CD4-positive, alpha-beta memory T cell (primary cell): ENCODE measurements at places on chromosomes 1 and 21. TPM values are rescaled to one million over a fixed set of nuclear protein-coding genes. Genes with fewer than 3 reads are reported as not detected.

Gene PLA2G2C
- not detected for total RNA-seq

Gene FCRL1
- not detected for total RNA-seq

DNA sequence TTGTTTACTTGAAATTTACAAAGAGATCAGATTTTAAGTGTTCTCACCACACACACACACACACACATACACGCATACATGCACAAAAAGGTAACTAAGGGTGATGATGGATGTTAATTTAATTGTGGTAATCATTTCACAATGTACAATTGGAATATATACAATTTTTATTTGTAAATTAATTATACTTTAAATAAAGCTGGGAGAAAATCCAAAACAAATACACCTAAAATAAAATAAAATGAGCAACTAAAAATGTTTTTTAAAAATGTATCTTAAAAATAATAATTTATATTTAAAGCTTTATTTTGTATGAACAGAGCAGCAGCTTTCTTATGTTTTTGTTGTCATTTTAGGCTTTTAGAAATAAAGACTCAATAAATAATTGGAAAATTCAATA is 8.2 kb upstream of the INSL5 start:
- no peaks in the 10 kb centered on the region for H3K36me3 ChIP-seq
- DNase-seq: no peak
- no peaks in the 10 kb centered on the region for H3K4me1 ChIP-seq
- no peaks in the 10 kb centered on the region for H3K27me3 ChIP-seq
- H3K27ac ChIP-seq: no peak overlapping the region

- no peaks in the 10 kb centered on the region for H3K27me3 ChIP-seq
- no peak overlapping the region for H3K4me3 ChIP-seq
- no peak for DNase-seq
Measured at GRCh38 chr1:230696722-230697437, 17.0 kb downstream of the AGT start.

DNA sequence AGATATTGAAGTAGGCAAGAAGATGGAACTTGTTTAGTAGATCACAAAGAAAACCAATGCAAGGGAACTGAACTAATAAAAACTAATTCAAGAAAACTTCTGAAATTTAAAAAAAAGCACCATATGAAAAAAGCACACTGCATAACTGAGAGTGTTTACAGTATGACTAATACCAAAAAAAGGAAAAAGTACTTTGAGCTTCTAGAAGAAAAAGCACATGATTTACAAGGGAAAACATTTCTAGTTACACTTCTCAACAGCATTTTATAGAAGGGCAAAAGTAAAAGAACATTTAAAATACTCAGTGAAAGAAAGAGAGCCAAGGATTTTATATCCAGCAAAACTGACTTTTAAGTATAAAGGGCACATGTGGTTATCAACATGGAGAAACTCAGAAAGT is 233.6 kb downstream of the RPS6KC1 start:
- H3K4me3 ChIP-seq: no peak overlapping the region
- no peaks in the 10 kb centered on the region for H3K27me3 ChIP-seq
- no peak for DNase-seq

DNA sequence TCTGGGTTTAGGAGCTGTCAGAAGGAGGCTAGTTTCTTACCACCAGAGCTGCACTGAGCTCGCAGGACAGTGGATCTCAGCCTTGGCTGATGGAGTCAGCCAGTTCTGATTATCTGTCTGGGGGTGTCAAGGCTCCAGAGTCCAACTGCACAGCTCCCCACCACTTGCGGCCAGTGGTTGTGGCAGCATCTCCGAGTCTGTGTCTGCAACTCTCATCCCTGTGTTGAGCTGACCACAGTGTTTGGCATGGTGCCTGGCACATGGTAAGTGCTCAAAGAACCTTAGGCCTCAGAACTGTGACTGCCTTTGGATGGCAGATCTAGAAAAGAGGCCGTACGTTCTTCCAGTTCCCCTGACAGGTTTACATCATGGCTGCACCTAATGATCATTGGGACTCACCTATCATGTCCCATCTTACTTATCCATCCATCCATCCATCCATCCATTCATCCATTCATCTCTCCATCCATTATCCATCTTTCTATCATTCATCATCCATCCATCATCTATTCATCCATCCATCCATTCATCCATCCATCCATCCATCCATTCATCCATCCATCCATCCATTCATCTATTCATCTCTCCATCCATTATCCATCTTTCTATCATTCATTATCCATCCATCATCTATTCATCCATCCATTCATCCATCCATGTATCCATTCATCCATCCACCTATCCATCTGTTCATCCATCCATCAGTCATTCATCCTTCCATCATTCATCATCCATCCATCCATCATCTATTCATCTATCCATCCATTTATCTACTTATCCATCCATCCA is 114.5 kb downstream of the CRYAA start:
- no peak overlapping the region for H3K4me3 ChIP-seq
- DNase-seq: no peak
- H3K27me3 ChIP-seq: no peaks in the 10 kb centered on the region
- H3K4me1 ChIP-seq: no peaks in the 10 kb centered on the region
- H3K27ac ChIP-seq: no peak overlapping the region

- H3K36me3 ChIP-seq: no peaks in the 10 kb centered on the region
- H3K4me1 ChIP-seq: no peaks in the 10 kb centered on the region
- H3K27ac ChIP-seq: no peak overlapping the region
Measured at GRCh38 chr21:24183077-24183476, 1424.2 kb downstream of the MRPL39 start.

DNA sequence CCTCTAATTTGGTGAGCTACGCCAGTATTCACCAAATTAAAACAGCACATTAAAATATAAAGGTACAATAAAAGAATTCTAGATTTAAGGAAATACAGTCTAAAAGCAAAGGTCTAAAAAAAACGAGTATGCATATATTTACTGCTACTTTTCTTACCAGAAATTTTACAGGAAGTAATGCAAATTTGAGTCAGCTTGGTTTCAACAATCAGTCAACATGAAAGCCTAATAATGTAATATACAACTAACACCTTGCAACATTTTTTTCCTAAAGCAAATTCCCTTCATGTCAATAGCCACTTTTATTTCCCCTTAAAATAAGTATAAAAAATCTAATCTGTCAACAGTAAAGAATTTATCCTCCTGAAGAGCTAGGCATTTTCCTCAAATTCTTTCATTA is 11.9 kb downstream of the PTP4A2 start:
- H3K27me3 ChIP-seq: no peaks in the 10 kb centered on the region
- H3K36me3 ChIP-seq: no peaks in the 10 kb centered on the region
- H3K27ac ChIP-seq: peak overlapping the region; percentile 39

- H3K4me3 ChIP-seq: no peak overlapping the region
- H3K36me3 ChIP-seq: peaks cover 65% of the 10 kb centered on the region
- peaks cover 42% of the 10 kb centered on the region for H3K4me1 ChIP-seq
- no peaks in the 10 kb centered on the region for H3K27me3 ChIP-seq
- no peak overlapping the region for H3K27ac ChIP-seq
Measured at GRCh38 chr1:27416387-27417111, 24.1 kb downstream of the GPR3 start.

GRCh38 chr1:151590961-151591360 is 20.9 kb upstream of the SNX27 start:
- no peak overlapping the region for H3K4me3 ChIP-seq
- H3K4me1 ChIP-seq: peaks cover 5% of the 10 kb centered on the region
- no peak overlapping the region for H3K27ac ChIP-seq
- DNase-seq: no peak
- no peaks in the 10 kb centered on the region for H3K36me3 ChIP-seq

DNA sequence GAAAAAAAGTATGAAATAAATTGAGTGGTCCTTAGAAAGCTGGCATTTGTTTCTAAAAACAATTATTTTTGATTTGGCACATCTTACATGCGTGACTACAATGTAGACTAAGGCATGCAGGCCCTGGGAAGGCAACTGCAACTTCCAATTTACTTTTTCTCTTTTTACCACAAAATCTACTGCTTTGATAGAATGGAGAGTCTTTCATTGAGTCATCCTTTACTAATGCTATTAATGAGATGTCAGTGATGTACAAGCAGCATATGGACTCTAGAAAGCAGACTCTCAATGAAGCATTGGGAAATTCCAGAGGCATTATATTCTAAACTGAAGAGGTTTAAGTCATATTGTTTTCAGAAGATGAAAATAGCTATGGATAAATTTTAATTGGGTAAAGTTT is 29.6 kb upstream of the PRRX1 start:
- H3K4me1 ChIP-seq: no peaks in the 10 kb centered on the region
- H3K27ac ChIP-seq: no peak overlapping the region
- no peak overlapping the region for H3K4me3 ChIP-seq
- H3K27me3 ChIP-seq: no peaks in the 10 kb centered on the region
- no peaks in the 10 kb centered on the region for H3K36me3 ChIP-seq
- no peak for DNase-seq

GRCh38 chr1:40976952-40977690 is 2.4 kb upstream of the CTPS1 start:
- H3K27ac ChIP-seq: no peak overlapping the region
- DNase-seq: no peak
- H3K4me1 ChIP-seq: peaks cover 24% of the 10 kb centered on the region
- H3K36me3 ChIP-seq: no peaks in the 10 kb centered on the region
- H3K4me3 ChIP-seq: no peak overlapping the region

DNA sequence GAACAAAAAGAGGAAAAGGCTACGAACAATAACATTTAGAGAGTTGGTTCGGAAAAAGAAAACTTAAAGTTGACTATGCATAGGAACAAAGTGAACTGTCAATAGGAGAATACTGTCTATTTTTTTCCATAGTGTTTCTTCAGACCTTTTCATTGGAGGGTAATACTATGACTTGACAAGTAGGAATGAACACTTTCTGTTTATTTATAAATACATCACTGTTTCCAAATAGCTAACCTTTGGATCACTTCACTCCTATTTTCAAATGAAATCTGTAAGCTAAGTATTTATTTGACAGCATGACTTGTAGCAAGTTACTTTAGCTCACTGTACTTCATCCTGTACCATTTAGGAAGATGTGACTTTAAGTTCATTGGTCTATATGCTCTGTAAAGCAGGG is 221.3 kb downstream of the COL24A1 start:
- H3K27me3 ChIP-seq: no peaks in the 10 kb centered on the region
- no peak overlapping the region for H3K27ac ChIP-seq
- no peak for DNase-seq
